T1000 (cell line): ENCODE measurements at places on chromosomes 11 and 22.

DNA sequence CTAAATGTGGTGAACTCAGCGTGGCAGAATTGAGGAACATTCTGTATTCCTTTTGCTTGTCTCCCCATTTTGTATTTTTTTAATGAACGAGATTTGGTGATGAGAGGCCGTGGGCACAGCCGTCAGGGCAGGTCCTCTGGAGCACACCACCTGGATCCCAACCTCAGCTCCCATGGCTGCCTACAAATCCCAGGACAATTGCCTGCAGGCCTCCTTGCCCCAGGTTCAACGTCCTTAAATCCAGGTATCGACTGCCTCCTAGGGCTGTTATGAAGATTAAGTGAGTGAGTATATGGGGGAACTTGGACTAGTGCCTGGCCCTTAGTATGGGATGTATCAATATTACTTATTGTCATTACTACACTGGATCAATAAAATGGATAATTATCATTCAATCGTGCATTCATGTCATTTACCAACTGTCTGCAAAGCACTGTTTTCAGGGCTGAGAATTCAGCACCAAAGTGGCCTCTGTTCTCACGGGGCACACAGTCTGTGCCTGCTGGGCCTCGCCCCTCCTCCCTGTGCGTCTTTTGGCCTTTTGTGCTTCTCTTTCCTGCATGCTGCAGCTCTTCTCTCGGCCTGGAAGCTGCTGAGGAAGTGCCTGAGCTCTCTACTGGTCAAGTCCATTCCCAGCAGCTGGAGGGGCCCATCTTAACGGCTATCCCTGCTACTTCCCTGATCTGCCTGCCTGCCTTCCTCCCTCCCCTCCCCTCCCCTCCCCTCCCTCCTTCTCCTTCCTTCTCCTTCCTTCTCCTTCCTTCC lies 1343.7 kb downstream of the BRD1 start:
- no peak for DNase-seq

- no peak for DNase-seq
These were observed 399.2 kb downstream of the TBC1D22A start for GRCh38 chr22:47161631-47162030.

DNA sequence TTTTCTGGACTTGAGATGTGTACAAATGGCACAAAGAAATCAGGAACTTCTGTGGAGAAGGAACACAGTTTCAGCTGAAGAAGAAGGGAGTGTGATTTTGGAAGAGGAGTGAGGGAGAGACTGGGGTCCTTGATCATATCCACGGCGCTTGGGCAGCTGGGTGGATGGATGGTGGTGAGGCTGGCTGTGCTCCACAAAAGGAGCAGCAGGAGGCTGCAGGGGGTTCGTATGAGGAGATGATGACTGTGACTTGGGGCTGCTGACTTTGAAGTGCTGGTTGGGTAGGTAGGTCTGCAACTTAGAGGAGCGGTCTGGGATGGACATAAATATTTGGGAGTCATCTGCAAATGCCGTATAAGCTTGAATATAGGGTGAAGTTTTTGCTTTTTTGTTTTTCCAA lies 1.3 kb upstream of the DCHS1 start:
- no peak for DNase-seq

DNA sequence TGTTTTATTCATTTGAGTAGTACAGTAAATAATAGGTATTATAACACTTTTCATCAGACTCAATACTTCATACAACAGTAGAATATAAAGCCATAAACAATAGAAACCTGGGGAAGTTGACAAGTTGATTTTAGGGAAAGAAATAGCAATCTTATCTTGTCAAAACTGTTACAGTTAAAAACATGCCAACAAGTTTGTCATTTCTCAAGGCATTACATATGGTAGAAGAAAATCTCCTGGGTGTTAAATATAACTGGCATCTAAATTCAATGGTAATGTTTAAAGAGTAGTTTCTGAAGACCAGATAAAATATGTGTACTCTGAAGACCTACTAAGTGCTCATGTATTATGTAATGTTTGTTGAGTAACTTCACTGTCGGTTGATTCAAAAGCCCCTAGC lies 75.1 kb downstream of the LRRC4C start:
- DNase-seq: no peak

- DNase-seq: peak; percentile 28
These were observed 465 bp downstream of the MAPK1 start for GRCh38 chr22:21866833-21867527.
